ENCODE measurements at places on chromosomes 4 and X.
A peak's percentile ranks its signal among the peaks of the same experiment; 100 is the strongest.

- DNase-seq: no peak
These were observed 141.1 kb upstream of the ZXDA start for GRCh38 chrX:58051346-58051745.

DNA sequence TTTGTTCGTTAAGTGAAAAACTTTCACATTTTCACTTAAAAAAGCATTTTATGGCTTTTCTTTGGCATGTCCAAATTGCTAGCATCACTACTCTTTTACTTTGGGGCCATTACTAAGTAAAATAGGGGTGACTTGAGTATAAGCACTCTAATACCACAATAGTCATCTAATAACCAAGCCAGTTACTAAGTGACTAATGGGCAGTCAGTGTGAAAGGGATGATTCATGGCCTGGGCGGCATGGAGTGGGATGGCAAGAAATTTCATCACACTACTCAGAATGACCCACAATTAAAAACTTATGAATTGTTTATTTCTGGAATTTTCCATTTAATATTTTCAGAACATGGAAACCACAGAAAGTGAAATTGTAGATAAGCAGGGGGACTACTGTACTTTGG, 60.9 kb downstream of the BMP15 start:
- DNase-seq: no peak

DNA sequence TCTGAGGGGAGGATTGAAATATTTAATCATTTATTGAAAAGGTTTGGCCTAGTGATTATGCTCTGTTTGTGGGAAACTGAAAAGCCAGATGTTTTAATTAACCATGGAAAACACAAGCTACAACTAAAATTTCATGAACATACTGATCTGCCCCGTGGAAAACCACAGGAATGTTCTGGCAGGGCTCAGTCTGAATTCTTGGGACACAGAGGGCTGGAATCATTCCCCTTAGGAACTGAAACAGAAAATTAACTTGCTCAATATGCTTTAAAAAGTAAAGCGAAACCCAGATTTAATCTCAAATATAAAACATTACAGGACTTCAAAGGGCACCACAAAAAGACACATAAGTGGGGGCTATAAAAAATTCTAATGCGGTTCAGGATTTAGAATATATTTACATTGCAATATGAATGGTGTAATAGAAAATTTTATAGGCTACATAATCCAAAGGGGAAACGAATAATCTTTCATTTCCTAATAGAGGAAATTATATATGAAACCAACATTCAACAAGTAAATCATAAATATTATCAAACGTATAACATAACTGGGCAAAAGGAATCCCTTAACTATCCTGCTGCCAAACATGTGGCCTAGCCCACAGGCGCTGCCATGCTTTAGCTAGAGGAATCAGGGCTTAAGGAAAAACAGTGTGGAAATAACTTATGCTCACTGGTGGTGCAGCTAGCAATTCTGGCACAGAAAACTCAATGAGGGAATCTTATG, 70.9 kb downstream of the APBB2 start:
- peak; percentile 62 for DNase-seq

DNA sequence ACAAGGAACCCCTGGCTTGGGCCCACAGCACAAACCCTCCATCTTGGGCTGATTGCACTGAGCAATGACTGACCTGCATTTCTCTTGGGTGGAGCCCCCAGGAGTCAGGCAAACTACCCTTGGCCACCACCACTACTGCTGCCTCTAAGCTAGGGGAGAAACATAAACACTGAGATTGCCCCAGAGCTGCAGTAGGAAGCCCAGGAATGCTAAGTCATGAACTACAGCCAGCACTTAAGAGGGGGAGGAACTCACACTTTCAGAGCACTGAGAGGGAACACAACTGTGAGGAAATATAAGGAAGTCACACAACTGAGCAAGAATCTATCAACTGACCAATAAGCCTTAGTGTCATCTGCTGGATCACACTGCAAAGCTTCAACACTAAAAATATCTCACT, 111.6 kb upstream of the PPP3CA start:
- DNase-seq: no peak

GRCh38 chr4:26884486-26884988, 23.9 kb downstream of the STIM2 start:
- DNase-seq: no peak

- no peak for DNase-seq
These were observed 21.3 kb downstream of the ANK2 start for GRCh38 chr4:113070755-113071154.

GRCh38 chr4:152156442-152156841, 379.4 kb downstream of the FBXW7 start:
- no peak for DNase-seq

- DNase-seq: no peak
These were observed 37.5 kb downstream of the HOPX start for GRCh38 chr4:56643596-56643995.

- peak; percentile 79 for DNase-seq
These were observed 350.6 kb downstream of the CHIC1 start for GRCh38 chrX:73913580-73913979.

DNA sequence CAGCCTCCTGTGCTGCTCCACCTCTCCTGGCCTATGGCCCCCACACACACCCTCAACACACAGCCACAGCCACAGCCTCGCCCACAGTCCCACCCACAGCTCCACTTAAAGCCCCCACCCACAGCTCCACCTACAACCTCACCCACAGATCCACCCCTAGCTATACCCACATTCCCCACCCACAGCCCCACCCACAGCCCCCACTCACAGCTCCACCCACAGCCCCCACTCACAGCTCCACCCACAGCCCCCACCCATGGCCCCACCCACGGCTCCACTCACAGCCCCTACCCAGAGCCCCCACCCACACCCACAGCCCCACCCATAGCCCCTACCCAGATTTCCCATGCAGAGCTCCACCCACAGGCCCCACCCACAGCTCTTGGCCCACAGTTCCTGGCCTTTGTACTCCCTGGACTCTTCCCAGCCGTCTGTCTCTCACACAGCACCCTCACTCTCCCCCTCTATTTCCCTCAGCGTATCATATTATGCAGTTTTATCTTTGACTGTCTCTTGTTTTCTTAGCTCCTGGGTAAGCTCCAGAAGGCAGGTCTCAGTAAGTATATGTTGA, 322.5 kb downstream of the EVC2 start:
- no peak for DNase-seq

GRCh38 chr4:16890651-16891050, 7.8 kb downstream of the LDB2 start:
- no peak for DNase-seq

DNA sequence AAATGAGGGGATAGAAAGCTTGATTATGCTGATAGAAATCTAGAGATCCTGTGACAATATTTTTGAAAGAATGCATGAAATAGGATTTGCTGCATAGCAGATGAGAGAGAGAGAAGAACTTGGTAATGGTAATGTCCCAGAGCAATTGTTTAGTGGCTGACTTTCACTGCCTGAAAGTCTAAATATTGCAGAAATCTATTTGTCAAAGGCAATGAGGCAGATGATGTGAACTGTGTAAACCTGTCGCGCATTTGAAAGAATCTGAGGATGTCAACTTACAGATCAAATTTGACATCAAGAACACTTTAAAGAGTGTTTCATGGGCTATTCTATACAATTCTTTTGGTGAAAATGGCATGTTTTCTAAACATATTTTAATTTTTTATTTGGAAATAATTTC, 133.6 kb downstream of the GPM6A start:
- no peak for DNase-seq

DNA sequence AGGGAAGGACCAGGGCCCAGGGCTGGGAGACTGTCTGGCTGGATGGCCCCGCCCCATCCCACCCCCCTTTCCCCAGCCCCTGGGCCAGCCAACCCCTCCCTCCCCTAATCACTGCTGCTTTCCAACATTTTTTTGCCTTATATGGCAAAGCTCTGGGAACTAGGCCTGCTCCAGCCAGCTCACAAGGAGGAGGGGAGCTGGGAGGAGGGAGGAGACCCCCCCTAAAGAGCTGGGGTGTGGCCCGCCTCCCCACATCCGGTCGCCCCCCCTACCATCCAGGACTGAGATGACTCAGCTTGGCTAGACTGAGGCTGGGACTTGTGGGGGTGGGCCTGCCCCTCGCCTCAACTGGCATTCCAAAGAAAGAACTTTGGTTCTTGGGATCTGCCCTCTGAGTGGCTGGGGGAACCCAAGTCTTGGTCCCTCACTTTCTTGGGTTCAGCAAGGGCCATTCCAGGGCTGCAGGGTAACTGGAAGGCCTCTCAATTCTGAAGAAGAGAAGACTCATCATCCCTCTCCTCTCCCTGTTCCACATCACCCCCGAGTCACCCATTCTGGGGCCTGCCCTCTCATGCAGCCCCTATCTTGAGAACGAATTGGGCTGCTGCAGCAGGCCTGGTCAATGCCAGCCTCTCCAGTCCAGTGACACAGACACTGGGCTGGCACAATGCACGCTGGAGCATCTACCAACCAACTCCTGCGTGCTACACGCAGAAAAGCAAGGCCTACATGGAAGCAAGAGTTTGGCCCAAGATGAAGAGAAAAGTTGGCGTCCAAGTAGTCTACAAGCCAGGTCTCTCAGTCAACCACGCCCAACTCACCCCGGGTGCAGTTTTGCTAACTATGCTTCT, 4.8 kb downstream of the FLNA start:
- peak; percentile 92 for DNase-seq

DNA sequence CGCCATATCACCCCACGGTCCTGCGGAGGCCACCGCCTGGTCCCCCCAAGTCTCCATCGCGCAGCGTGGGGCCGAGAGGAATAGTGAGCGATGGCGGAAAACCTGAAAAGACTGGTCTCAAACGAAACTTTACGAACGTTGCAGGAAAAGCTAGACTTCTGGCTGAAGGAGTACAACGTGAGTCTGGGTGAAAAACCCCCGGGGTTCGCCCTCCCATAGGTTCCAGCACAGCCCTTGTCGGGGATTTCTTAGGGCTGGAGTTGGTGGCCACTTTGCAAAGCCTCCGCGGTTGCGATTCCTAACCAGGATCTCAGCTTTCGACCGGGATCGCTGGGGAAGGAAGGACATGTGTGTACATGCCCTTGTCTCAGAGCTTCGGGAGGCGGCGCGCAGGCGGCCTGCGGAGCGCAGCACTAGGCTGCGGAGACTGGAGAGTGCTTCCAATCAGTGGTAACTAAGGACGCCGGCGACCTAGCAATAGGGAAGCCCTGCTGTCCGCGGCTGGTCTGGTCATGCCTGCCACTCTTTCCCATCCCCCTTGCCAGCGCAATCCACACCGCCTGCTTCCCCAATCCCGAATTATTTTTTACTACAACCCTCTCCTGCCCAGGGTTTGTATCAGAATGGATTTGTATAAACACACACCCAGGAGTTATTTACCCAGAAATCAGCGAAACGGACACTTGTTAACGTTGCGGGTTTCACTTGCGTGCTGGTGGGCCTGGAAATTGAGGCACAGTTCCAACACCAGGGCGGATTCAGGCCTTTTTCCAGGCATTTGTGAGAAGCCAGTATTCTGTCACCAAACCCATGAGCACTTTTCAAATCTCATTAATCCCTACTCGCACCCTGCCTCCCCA, 741 bp downstream of the SPATA18 start:
- DNase-seq: peak; percentile 90
